ENCODE measurements at places on chromosomes 1 and 21.
A peak's percentile ranks its signal among the peaks of the same experiment; 100 is the strongest.

- DNase-seq = peak; percentile 40
- H3K4me1 ChIP-seq = peaks cover 9% of the 10 kb centered on the region
- peaks cover 2% of the 10 kb centered on the region for H3K36me3 ChIP-seq
Measured at GRCh38 chr21:29376556-29376955, 77.8 kb downstream of the BACH1 start.

- no peaks in the 10 kb centered on the region for H3K4me1 ChIP-seq
- DNase-seq = no peak
- H3K4me3 ChIP-seq = no peak overlapping the region
- H3K36me3 ChIP-seq = no peaks in the 10 kb centered on the region
- H3K27ac ChIP-seq = no peak overlapping the region
Measured at GRCh38 chr1:223886516-223886921, 40.8 kb upstream of the TP53BP2 start.

GRCh38 chr1:45864167-45865106 lies 61.0 kb downstream of the MAST2 start:
- peaks cover 18% of the 10 kb centered on the region for H3K4me1 ChIP-seq
- no peak overlapping the region for H3K27ac ChIP-seq
- DNase-seq = no peak
- no peaks in the 10 kb centered on the region for H3K27me3 ChIP-seq
- H3K4me3 ChIP-seq = no peak overlapping the region

GRCh38 chr1:182185136-182185535 lies 123.6 kb upstream of the ZNF648 start:
- H3K4me3 ChIP-seq = no peak overlapping the region
- H3K27me3 ChIP-seq = peaks cover 20% of the 10 kb centered on the region
- H3K36me3 ChIP-seq = no peaks in the 10 kb centered on the region
- DNase-seq = no peak

GRCh38 chr1:237975903-237976302 lies 85.2 kb upstream of the ZP4 start:
- H3K4me3 ChIP-seq = no peak overlapping the region
- DNase-seq = no peak
- no peaks in the 10 kb centered on the region for H3K36me3 ChIP-seq

- H3K4me3 ChIP-seq = peak overlapping the region; percentile 79
- H3K36me3 ChIP-seq = peaks cover 2% of the 10 kb centered on the region
- peaks cover 18% of the 10 kb centered on the region for H3K27me3 ChIP-seq
- no peak for DNase-seq
Measured at GRCh38 chr1:25544819-25545218, 1.4 kb downstream of the LDLRAP1 start.

DNA sequence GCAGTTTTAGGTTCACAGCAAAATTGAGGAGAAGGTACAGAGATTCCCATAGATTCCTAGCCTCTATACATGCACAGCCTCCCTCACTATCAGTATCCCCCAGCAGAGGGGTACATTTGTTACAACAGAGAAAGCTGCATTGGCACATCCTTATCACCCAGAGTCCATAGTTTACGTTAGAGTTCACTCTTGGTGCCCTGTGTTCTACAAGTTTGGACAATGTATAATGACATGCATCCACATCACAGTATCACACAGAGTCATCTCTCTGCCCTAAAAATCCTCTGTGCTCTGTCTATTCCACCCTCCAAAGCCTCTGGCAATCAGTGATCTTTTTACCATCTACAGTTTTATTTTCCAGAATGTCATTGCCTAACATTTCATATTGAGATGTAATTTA lies 22.3 kb upstream of the RGS16 start:
- no peak for DNase-seq
- H3K4me3 ChIP-seq = no peak overlapping the region
- H3K4me1 ChIP-seq = peaks cover 53% of the 10 kb centered on the region

Data from T-helper 2 cell treated with Interferon-gamma antibody and Interleukin-4, amounts not matched to agents 5 μg/mL and 100 μg/mL, for 36 hours (primary cell).